ENCODE measurements at places on chromosomes 1 and 21. TPM values are rescaled to one million over a fixed set of nuclear protein-coding genes. Genes with fewer than 3 reads are reported as not detected.

The PLXNA2 gene
- total RNA-seq, result 81.6 TPM

DNA sequence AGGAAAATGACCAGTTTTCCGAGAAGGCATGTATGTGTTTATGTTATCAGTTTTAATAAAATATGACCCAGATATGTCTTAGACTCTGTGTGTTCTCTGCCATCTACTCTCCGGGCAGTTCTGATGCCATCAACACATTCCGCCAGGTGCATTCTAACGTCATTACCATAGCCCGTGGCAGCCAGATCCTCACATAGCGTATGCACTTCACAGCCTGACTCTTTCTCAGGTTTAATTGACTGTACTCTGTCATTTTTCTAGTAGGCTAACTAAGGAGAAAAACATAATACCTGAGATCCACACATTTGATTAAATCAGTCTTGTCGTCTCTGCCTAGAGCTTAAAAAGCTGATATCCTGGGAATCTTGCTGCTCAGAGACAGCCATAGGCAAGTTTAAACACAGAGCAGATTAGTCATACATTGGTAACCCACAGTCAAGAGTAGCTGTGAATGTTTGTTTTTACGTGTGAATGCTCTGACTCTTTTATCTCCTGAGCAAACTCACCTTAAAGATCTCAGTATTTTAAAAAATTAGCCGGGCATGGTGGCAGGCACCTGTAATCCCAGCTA lies 175.9 kb downstream of the GREM2 start:
- H3K4me1 ChIP-seq, result no peaks in the 10 kb centered on the region
- H3K4me3 ChIP-seq, result no peak overlapping the region
- DNase-seq, result no peak
- H3K36me3 ChIP-seq, result no peaks in the 10 kb centered on the region

- no peaks in the 10 kb centered on the region for H3K27me3 ChIP-seq
- H3K36me3 ChIP-seq, result no peaks in the 10 kb centered on the region
- no peak overlapping the region for H3K27ac ChIP-seq
- DNase-seq, result no peak
Observed at GRCh38 chr1:194394676-194395075, 1208.3 kb upstream of the B3GALT2 start.

GRCh38 chr1:20320704-20321103 lies 30.0 kb downstream of the VWA5B1 start:
- H3K27ac ChIP-seq, result no peak overlapping the region
- H3K36me3 ChIP-seq, result no peaks in the 10 kb centered on the region
- no peak overlapping the region for H3K4me3 ChIP-seq
- no peaks in the 10 kb centered on the region for H3K4me1 ChIP-seq
- no peak for DNase-seq

GRCh38 chr1:246617768-246618167 lies 51.5 kb downstream of the CNST start:
- H3K27ac ChIP-seq, result no peak overlapping the region
- H3K4me1 ChIP-seq, result no peaks in the 10 kb centered on the region
- H3K4me3 ChIP-seq, result no peak overlapping the region
- no peaks in the 10 kb centered on the region for H3K36me3 ChIP-seq
- peak; percentile 2 for DNase-seq

DNA sequence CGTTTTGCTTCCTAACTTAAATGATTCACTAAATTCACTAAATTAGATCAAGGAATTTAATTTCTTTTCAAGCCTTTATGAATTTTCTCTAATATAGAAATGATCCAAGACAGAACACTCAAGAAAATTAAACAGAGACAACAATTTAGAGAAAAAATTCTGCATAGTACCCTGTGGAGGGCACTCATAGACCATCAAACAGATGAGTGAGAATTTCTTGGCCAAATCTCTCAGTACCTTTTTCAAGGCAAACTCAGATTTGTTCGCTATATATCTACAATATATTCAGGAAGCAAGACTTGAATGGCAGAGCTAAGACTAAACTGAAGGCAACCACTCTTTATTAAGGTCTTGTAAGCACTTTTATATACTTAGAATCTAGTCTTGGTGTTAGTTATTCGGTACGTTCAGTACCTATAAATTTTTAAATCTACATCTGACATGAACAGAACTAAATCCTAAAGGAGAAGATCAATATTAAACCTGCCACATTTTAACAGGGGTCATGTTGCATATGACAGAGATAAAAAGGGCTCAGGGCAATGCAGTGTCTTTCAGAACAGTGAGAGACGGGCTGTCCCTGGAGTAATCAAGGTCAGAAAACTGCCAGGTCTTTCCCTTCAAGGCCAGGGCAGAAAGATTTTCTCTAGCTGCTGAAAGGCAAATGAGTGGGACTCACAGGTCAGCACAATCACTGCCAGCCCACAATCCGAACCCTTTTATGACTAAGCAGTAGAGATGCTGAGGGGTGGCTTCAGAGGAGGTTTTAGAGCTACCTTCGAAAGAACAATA lies 118.8 kb upstream of the TMPRSS15 start:
- H3K4me1 ChIP-seq, result no peaks in the 10 kb centered on the region
- H3K27me3 ChIP-seq, result no peaks in the 10 kb centered on the region
- H3K27ac ChIP-seq, result no peak overlapping the region
- no peaks in the 10 kb centered on the region for H3K36me3 ChIP-seq
- DNase-seq, result no peak

DNA sequence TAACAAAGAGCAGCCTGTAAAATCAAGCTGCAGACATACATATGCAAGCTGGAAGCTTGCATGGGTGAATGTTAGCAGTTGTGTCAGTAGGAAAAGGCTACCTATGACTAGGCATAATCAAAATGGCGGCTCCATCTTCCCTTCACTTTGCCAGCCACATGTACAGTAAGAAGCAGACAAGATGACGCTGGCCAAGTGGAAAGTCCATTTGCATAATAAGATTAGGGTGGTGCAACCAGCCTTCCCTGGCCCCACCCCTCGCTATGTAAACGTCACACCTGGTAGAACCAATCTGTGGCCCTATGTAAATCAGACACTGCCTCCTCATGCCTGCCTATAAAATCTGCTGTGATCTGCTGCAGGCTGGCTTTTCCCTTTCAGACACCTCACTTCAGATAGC lies 171.9 kb upstream of the USP25 start:
- no peaks in the 10 kb centered on the region for H3K36me3 ChIP-seq
- no peaks in the 10 kb centered on the region for H3K4me1 ChIP-seq
- no peak for DNase-seq

The FMO2 gene
- 1.3 TPM for total RNA-seq

The PRKCZ gene
- total RNA-seq, result 72.2 TPM

- H3K4me3 ChIP-seq, result no peak overlapping the region
- no peaks in the 10 kb centered on the region for H3K36me3 ChIP-seq
- DNase-seq, result no peak
Observed at GRCh38 chr1:67390041-67390887, 39.9 kb downstream of the SERBP1 start.

The HSD3B1 gene
- total RNA-seq, result 0.72 TPM

DNA sequence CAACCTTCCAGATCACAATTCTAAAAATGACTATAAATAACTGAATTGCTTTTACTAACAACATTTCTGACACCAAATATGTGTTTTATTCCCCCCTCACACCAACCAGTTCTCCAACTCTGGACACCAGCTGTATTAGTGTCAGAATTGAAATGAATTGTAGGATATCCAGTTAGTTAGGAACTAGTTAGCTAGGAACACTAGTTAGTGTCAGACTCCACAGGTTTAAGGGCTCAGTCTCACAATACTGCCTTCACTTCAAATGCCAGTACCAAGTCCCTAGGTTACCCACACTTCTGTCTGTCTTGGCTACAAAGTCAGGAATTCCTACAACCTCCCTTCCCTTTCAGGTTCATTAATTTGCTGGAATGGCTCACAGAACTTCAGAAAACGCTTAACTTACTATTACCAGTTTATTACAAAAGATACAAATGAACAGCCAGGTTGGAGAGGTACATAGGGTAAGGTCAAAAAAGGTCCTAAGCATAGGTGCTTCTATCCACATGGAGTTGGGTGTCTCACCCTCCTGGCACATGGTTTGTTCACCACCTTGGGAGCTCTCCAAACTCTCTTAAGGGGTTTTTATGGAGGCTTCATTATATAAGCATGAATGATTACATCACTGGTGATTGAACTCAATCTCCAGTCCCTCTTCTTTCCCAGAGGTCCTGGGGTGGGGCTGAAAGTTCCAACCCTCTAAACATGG lies 4.2 kb downstream of the STXBP3 start:
- no peaks in the 10 kb centered on the region for H3K36me3 ChIP-seq
- DNase-seq, result no peak
- H3K27ac ChIP-seq, result no peak overlapping the region
- no peaks in the 10 kb centered on the region for H3K4me1 ChIP-seq
- H3K27me3 ChIP-seq, result no peaks in the 10 kb centered on the region

The NUDT4B gene
- 1.7 TPM for total RNA-seq

- H3K27ac ChIP-seq, result no peak overlapping the region
- DNase-seq, result peak; percentile 51
- no peaks in the 10 kb centered on the region for H3K36me3 ChIP-seq
- H3K4me3 ChIP-seq, result no peak overlapping the region
- peaks cover 4% of the 10 kb centered on the region for H3K27me3 ChIP-seq
Observed at GRCh38 chr1:46535063-46535462, 16.4 kb downstream of the KNCN start.

- no peak for DNase-seq
- no peak overlapping the region for H3K4me3 ChIP-seq
- H3K27ac ChIP-seq, result no peak overlapping the region
- H3K36me3 ChIP-seq, result no peaks in the 10 kb centered on the region
Observed at GRCh38 chr1:21677168-21677567, 8.0 kb upstream of the RAP1GAP start.

The IVL gene
- not detected for total RNA-seq

DNA sequence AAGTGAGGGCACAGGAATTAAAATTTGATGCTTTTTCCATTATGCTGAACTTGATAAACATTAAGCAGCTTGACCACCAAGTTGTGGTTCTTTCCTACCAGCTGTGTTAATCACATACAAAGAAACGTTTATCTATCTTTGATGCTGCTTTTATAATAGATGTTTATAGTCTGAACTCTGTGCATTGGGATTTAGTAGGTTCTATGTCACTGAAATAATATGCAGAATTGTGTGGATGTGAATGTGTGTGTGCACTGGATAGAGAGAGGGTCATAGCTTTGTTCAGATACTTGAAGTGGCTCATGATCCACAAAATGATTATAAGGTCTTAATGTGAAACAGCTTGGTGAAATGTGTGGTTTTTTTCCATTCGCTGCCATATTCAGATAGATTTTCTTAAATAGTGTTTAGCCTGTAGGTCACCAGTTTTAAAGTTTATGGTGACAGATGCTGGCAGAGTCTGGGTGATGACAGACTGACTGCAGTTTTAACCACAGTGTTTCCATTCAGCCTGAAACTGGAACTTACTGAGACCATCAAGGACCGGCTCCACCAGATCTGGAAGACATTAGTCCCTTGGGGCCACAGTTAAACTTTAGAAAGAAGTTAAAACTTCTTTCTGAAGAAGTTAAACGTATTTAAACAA lies 10.2 kb downstream of the DDI2 start:
- no peak for DNase-seq
- peaks cover 3% of the 10 kb centered on the region for H3K36me3 ChIP-seq
- no peaks in the 10 kb centered on the region for H3K27me3 ChIP-seq

- H3K4me3 ChIP-seq, result peak overlapping the region; percentile 92
- no peaks in the 10 kb centered on the region for H3K27me3 ChIP-seq
- peak overlapping the region; percentile 96 for H3K27ac ChIP-seq
- no peaks in the 10 kb centered on the region for H3K36me3 ChIP-seq
Observed at GRCh38 chr1:228082918-228083870, 686 bp downstream of the ARF1 start.

The TRABD2B gene
- total RNA-seq, result 0.42 TPM

GRCh38 chr1:164912290-164912689 lies 353.3 kb downstream of the PBX1 start:
- no peak overlapping the region for H3K27ac ChIP-seq
- no peaks in the 10 kb centered on the region for H3K36me3 ChIP-seq
- DNase-seq, result no peak
- H3K27me3 ChIP-seq, result no peaks in the 10 kb centered on the region

DNA sequence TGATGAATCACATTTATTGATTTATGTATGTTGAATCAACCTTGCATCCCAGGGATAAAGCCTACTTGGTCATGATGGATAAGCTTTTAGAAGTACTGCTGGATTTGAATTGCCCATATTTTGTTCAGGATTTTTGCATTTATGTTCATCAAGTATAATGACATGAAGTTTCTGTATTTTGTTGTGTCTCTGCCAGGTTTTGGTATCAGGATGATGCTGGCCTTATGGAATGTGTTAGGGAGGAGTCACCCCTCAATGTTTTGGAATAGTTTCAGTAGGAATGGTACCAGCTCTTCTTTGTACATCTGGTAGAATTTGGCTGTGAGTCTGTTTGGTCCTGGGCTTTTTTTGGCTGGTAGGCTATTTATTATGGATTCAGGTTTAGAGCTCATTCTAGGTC lies 1643.1 kb upstream of the B3GALT2 start:
- DNase-seq, result no peak
- no peaks in the 10 kb centered on the region for H3K4me1 ChIP-seq
- no peaks in the 10 kb centered on the region for H3K36me3 ChIP-seq

The WDTC1 gene
- 39.3 TPM for total RNA-seq

DNA sequence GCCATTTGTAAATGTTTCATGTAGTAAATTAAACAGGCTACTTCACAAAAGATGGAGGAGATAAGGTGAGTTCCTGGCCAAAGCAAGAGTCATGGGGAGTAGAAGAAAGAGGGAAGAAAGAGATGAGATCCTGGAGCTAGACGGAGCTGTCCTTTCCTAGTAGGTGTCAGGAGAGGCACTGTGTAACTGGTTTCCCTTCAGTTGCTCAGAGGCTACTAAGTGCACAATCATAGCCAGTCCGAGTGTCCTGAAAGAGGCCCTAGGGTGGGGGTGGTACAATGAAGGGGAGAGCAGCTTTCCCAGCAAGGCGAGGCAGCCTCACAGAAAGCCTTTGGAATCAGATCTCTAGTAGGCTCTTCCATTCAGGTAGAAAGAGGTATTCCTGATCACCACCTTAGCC lies 390.9 kb downstream of the KCNH1 start:
- no peak overlapping the region for H3K4me3 ChIP-seq
- H3K4me1 ChIP-seq, result no peaks in the 10 kb centered on the region
- no peak overlapping the region for H3K27ac ChIP-seq
- no peak for DNase-seq

The NID1 gene
- 8.8 TPM for total RNA-seq

- H3K27ac ChIP-seq, result no peak overlapping the region
- no peaks in the 10 kb centered on the region for H3K27me3 ChIP-seq
- no peaks in the 10 kb centered on the region for H3K36me3 ChIP-seq
- H3K4me3 ChIP-seq, result no peak overlapping the region
Observed at GRCh38 chr1:160374306-160375110, 7.6 kb downstream of the NHLH1 start.

The PSMD4 gene
- 103 TPM for total RNA-seq
